ENCODE measurements at places on chromosomes 3 and 15. TPM values are rescaled to one million over a fixed set of nuclear protein-coding genes. Genes with fewer than 3 reads are reported as not detected.

PLSCR5 gene
- total RNA-seq: not detected

FBXO40 gene
- not detected for total RNA-seq

RTP4 gene
- total RNA-seq: 2.6 TPM

MME gene
- total RNA-seq: 479 TPM

LRRC28 gene
- total RNA-seq: 27.6 TPM

C3orf20 gene
- not detected for total RNA-seq

Measured in fibroblast of villous mesenchyme (primary cell).